ENCODE measurements at places on chromosomes 2 and 18. TPM values are rescaled to one million over a fixed set of nuclear protein-coding genes. Genes with fewer than 3 reads are reported as not detected.

Gene CYP20A1
- 32.5 TPM for total RNA-seq

Gene MARS2
- total RNA-seq: 4.8 TPM

Gene SP5
- 1.8 TPM for total RNA-seq

Gene ERFE
- 0.35 TPM for total RNA-seq

Gene RFX8
- 0.29 TPM for total RNA-seq
